GM23248 (cell line): ENCODE measurements at places on chromosomes 1 and 21.

- no peaks in the 10 kb centered on the region for H3K27me3 ChIP-seq
- no peak overlapping the region for H3K4me3 ChIP-seq
- no peaks in the 10 kb centered on the region for H3K36me3 ChIP-seq
- no peak overlapping the region for H3K27ac ChIP-seq
- peak; percentile 45 for DNase-seq
- H3K4me1 ChIP-seq, result peaks cover 75% of the 10 kb centered on the region
Measured at GRCh38 chr1:96366516-96366915, 355.1 kb upstream of the PTBP2 start.

- H3K4me1 ChIP-seq, result peaks cover 5% of the 10 kb centered on the region; the same call in 1 of the 2 replicates
- no peak overlapping the region for H3K27ac ChIP-seq
- H3K4me3 ChIP-seq, result no peak overlapping the region
Measured at GRCh38 chr21:33865176-33865575, 50.4 kb downstream of the ATP5PO start.

GRCh38 chr21:39972976-39973770, 105.9 kb downstream of the PCP4 start:
- no peak overlapping the region for H3K27ac ChIP-seq
- DNase-seq, result no peak
- no peaks in the 10 kb centered on the region for H3K4me1 ChIP-seq
- H3K27me3 ChIP-seq, result no peaks in the 10 kb centered on the region
- H3K36me3 ChIP-seq, result no peaks in the 10 kb centered on the region

DNA sequence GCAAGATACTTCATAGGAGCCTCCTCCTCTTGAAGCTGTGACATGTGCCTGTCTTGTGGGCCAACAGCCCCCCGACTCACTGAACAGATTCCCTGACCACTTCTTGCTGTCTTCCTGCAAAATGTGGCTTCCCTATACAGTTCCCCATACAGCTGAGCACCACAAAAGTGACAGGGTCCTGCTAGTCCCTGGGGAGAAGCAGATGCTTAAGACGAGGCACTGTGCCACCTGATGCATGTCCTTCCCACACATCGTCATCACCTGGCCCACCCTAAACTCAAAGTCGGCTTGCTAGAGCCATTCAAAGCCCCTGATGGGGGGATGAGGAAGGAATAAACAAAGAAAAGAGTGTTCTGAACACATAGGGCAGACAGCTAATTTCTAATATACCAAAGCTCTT, 29.2 kb upstream of the ETV3 start:
- no peak for DNase-seq
- no peak overlapping the region for H3K4me3 ChIP-seq
- H3K27ac ChIP-seq, result no peak overlapping the region
- H3K4me1 ChIP-seq, result no peaks in the 10 kb centered on the region

GRCh38 chr1:220528679-220529501, 954 bp downstream of the MARK1 start:
- H3K4me3 ChIP-seq, result peak overlapping the region; percentile 75
- peaks cover 56% of the 10 kb centered on the region for H3K27me3 ChIP-seq
- H3K4me1 ChIP-seq, result no peaks in the 10 kb centered on the region

GRCh38 chr1:55234016-55234415, 18.9 kb upstream of the USP24 start:
- DNase-seq, result peak; percentile 88
- no peaks in the 10 kb centered on the region for H3K27me3 ChIP-seq
- no peaks in the 10 kb centered on the region for H3K36me3 ChIP-seq
- peak overlapping the region; percentile 13; the same call in 1 of the 2 replicates for H3K4me3 ChIP-seq
- peaks cover 37% of the 10 kb centered on the region for H3K4me1 ChIP-seq
- H3K27ac ChIP-seq, result peak overlapping the region; percentile 65

DNA sequence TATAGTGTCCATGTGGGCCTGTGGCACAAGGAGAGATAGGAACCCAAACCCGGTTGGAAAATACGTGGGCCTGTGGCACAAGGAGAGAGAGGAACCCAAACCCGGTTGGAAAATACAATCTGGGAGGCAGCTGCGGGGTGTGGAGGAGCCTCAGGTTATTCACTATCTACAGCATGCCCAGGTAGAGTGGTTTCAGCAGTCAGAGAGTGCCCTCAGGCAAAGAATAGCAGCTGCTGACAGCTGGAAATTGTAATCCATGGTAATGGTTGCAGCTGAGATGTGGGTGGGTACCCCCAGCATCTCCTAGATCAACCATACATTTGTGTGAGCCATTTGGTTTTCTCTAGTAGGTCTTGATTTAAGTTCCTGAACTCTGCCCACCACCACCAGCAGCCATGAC, 25.8 kb upstream of the MGST3 start:
- no peak for DNase-seq
- H3K4me1 ChIP-seq, result no peaks in the 10 kb centered on the region
- H3K27ac ChIP-seq, result no peak overlapping the region
- H3K27me3 ChIP-seq, result no peaks in the 10 kb centered on the region

- H3K4me3 ChIP-seq, result no peak overlapping the region
- H3K36me3 ChIP-seq, result no peaks in the 10 kb centered on the region
- no peak for DNase-seq
- no peaks in the 10 kb centered on the region for H3K4me1 ChIP-seq
- H3K27me3 ChIP-seq, result no peaks in the 10 kb centered on the region
- H3K27ac ChIP-seq, result no peak overlapping the region
Measured at GRCh38 chr1:99476058-99476457, 169.9 kb upstream of the PALMD start.

DNA sequence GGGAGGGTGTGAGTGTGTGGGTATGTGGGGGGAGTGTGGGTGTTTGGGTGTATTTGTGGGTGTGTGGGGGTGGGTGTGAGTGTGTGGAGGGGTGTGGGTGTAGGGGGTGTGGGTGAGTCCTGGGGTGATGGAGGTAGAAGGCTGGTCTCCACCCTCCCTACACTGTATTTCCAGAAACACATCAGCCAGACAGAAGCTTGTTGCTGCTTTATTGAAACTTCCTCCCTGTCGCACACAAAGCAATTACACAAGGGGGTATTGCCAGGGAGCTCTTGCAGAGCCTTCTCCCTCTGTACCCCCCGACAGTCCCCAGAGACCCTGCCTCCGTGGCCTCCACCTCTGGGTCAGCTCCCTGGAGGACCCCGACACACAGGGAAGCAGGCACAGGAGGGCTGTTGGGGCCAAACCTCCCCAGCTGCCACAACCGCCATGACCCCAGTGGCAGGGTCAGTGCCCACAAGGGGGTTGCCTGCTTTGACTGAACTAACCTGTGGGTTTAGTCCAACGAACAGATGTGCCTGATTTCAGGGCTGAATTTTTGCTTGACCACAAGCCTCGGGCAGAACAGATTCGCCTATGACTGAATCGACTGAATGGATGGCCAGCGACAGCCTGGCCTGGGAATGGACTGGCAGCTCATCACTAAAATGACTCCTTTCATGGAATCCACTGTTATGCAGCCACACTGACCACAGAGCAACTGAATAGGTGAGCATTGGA, 9.1 kb upstream of the MATN1 start:
- H3K27me3 ChIP-seq, result peaks cover 6% of the 10 kb centered on the region; the same call in 1 of the 2 replicates
- peak; percentile 23 for DNase-seq
- no peak overlapping the region for H3K27ac ChIP-seq
- H3K4me1 ChIP-seq, result no peaks in the 10 kb centered on the region
- H3K4me3 ChIP-seq, result no peak overlapping the region

- no peak overlapping the region for H3K27ac ChIP-seq
- H3K36me3 ChIP-seq, result peaks cover 58% of the 10 kb centered on the region
- no peak overlapping the region for H3K4me3 ChIP-seq
- peak; percentile 13 for DNase-seq
Measured at GRCh38 chr1:23081376-23081775, 62.1 kb downstream of the KDM1A start.

- no peaks in the 10 kb centered on the region for H3K4me1 ChIP-seq
- H3K36me3 ChIP-seq, result no peaks in the 10 kb centered on the region
- H3K4me3 ChIP-seq, result no peak overlapping the region
- no peaks in the 10 kb centered on the region for H3K27me3 ChIP-seq
- DNase-seq, result no peak
Measured at GRCh38 chr1:207279652-207280051, 41.8 kb upstream of the CD55 start.

DNA sequence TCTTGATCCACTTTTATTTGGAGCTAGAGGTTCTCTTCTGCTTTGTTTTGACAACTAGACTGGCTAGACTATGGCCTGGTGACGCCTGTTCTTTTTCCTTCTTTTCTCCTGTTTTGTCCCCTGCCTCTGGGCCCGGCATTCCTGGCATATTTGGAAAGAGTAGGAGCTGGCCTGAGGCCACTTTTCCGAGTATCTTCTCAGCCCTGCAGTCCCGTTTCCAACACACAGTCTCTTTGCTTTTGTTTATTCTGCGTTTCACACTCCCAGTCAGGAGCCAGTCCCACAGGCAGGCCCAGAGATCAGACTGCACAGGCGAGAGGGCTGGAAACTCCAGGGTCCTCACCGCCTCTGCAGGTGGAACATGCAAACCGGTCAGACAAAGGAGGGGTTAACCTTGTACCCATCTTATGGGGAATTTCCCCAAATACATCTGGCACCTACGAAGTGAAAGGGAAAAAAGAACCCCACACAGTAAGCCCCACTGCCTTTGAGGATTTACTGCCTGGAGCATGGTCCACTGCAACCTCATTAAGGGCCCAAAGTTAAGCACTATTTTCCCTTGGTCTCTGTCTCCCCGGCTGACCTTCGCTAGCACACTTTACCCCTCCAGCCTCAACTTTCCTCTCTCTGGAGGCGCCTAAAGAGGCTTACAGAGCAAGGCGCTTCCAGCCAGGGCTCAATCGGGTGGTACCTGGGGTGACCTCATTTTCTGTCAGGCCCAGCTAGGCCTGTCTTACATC, 141.1 kb downstream of the TOMM20 start:
- H3K27me3 ChIP-seq, result no peaks in the 10 kb centered on the region
- peak; percentile 84 for DNase-seq
